Large intestine (tissue), 12 donors: ENCODE measurements at places on chromosomes 1 and 21. TPM values are rescaled to one million over a fixed set of nuclear protein-coding genes. Genes with fewer than 3 reads are reported as not detected.

NBPF10 gene
- polyA plus RNA-seq = 0.79 TPM

SPRR1A gene
- polyA plus RNA-seq = not detected

EDARADD gene
- 0.66 TPM for polyA plus RNA-seq

GBP7 gene
- 0.10 TPM for polyA plus RNA-seq

PTPRF gene
- polyA plus RNA-seq = 257 TPM

GRCh38 chr1:211788626-211789025 is 41.9 kb downstream of the LPGAT1 start:
- no peak for DNase-seq

- peak; percentile 34 for DNase-seq
These were observed 5.9 kb downstream of the CLCA2 start for GRCh38 chr1:86429835-86430234.

GRCh38 chr1:109307274-109308021 is 637 bp upstream of the MYBPHL start:
- DNase-seq = peak; percentile 81

- DNase-seq = no peak
These were observed 37.2 kb downstream of the RHBG start for GRCh38 chr1:156406251-156406650.

DNA sequence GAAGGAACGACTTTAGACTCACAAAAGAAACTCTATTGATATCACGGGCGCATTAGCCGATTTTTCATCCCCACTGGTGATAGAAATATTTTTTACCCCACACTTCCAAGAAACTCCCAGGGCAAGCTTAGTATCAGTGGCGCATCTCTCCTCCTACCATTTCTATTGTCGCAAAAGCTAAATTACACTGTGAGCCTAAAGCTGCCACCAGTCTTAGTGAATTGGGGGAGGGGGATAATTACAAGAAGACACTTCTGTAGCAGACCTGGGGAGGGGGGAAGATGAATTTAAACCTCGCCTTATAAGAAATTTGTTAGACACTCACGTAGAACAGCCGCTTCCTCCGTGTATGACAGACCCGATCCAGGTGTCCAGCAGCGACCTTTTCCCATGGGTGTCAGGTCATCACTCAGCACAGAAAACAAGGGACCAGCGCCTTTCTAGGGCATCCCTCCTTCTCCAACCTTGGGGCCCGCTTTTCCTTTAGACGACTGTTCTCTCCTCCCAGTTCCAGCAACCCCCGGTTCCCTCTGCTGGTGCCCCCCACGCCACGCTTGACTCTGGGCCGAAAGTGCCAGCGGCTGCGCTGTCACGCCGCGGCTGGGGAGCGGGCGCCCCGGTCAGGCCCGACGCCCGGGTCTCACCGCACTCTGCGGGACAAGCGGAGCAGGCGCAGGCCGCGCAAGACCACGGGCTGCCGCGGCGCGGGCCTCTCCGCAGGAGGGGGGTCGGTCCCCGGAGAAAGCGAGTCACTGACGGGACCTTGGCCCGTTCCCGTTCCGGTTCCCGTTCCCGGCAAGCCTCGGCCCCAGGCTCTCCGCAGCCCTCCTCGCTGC is 821 bp downstream of the PHC2 start:
- DNase-seq = no peak

GRCh38 chr1:236421850-236422516 is 27.9 kb downstream of the EDARADD start:
- no peak for DNase-seq

DNA sequence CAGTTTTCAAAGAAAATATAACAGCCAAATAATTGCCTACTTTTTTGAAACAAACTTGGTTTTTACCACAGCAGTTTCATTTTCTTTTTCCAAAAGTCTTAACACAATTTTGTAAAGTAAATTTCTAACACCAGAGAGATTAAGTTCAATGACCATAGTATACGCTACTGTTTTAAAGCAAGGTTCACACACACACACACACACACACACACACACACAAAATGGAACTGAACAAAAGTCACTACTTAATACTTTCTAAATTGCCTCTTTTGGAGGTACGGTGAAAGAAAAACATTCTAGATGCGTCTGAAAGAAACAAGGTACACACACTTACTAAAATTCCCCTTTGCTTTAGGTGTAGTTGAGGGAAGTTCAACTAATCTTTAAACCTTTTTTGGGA is 30.1 kb downstream of the C21orf91 start:
- DNase-seq = no peak

DNA sequence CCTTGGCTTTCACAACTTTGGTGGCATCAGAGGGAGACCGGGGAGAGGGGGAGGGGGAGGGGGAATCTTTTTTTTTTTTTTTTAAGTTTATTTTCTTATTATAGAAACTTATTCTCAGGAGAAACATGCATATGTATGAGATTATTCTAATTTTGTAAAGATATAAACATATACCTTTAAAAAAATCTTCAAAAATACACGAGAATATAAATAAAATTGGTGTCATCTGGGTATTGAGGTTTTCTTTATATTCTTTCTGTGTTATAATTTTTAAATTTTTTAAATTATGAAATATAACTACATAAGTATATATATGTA is 18.9 kb upstream of the SNRPE start:
- DNase-seq = no peak

DNA sequence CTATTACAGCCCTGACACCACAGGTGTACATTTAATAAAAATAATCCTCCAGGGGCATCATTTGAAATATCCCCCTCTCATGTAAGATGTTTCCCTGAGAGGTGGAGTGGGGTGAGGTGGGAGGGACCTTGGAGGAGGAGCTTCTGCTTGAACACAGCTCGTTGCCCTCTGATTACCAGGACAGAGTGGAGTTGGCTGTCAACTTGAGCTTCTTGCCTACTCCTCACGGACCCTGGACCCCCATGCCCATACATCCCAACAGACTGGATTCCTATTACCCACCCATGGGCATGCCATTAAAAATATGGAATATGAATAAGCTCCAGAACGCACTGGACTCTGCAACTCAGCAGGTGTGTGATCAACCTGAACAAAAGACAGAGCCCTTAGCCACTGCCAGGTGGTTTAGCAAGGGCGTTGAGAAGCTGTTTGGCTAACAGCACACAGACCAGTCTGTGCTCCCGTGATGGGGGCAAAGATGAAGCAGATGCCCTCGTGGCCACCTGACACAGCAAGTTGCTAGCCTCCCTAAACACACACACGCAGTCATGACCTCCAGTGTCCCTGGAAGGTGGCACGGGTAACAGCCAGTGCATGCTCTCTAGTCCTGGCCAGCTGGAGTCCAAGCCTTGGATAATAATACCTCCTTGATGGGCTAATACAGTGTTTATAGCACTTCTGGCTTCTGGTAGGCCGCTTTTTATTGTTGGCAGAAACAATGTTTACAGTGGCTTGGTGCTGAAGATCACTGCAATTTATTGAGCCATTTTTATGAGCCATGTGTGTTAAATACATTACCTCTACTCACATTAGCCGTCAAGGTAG is 155.0 kb downstream of the TOMM20 start:
- peak; percentile 90 for DNase-seq

- DNase-seq = peak; percentile 27
These were observed 173.6 kb downstream of the ADGRL2 start for GRCh38 chr1:81974222-81974841.

- no peak for DNase-seq
These were observed 2.2 kb upstream of the HAO2 start for GRCh38 chr1:119366424-119366823.

DNA sequence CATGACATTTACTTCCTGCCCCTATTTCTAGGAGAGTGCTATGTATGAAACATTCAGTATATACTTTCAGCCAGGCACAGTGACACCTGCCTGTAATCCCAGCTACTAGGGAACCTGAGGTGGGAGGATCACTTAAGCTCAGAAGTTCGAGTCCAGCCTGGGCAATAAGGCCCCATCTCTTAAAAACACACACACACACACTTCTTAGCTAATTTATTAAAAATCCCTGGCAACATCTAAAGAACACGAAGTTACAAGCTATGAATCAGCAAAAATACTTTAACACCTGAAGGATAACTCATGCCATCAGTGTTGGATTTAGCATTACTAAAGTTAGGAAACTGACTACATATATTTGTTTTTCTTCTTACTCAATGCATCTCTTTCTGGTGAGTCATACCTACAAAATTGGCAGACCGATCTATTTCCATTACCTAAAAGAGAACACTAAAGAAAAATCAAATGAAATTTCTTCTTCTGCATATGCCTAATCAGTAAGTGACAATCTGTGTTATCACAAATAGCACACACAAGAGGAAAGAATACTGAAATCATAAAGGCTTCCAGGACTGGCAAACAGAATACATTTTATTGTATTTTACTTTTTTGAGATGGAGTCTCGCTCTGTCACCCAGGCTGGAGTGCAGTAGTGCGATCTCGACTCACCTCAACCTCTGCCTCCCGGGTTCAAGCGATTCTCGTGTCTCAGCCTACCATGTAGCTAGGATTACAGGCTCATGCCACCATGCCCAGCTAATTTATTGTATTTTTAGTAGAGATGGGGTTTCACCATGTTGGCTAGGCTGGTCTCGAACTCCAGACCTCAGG is 41.4 kb downstream of the RNF115 start:
- DNase-seq = no peak
